Activated CD8-positive, alpha-beta memory T cell treated with anti-CD3 and anti-CD28 coated beads, Interleukin-2, amount 50 U/mL, for 4 hours (primary cell): ENCODE measurements at places on chromosomes 3 and 15.

DNA sequence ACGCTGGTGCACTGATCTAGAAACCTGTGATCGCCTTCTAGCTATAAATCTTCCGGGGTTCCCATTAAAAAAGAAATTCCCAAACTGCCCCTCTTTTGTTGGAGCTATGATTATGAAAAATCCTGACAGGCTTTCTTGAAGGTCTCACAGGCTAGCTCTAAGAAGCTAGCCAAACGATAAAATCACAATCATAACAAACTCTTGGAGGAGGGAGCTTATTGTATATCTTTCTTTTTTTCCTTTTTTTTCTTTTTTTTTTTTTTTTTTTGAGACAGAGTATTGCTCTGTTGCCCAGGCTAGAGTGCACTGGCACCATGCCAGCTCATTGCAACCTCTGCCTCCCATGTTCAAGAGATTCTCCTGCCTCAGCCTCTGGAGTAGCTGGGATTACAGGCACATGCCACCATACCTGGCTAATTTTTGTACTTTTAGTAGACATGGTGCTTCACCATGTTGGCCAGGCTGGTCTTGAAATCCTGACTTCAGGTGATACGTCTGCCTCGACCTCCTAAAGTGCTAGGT is 72.0 kb downstream of the MYO1E start:
- no peak for DNase-seq

GRCh38 chr3:10489746-10490483 is 15.5 kb downstream of the ATP2B2 start:
- no peak for DNase-seq

DNA sequence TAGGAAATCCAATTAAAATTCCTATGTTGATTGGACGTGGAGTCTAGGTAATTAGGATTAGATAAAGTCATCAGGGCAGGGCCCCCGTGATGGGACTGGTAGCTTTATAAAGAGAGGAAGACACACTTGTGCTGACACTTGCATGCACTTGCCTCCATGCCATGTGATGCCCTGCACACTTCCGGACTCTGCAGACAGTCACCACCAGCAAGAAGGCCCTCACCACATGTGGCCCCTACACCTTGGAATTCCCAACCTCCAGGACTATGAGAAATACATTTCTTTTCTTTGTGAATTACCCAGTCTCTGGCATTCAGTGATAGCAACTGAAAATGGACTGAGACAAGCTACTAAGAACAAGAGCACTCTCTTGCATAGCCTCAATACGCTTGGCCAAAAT is 90.6 kb downstream of the CRYGS start:
- DNase-seq = no peak

DNA sequence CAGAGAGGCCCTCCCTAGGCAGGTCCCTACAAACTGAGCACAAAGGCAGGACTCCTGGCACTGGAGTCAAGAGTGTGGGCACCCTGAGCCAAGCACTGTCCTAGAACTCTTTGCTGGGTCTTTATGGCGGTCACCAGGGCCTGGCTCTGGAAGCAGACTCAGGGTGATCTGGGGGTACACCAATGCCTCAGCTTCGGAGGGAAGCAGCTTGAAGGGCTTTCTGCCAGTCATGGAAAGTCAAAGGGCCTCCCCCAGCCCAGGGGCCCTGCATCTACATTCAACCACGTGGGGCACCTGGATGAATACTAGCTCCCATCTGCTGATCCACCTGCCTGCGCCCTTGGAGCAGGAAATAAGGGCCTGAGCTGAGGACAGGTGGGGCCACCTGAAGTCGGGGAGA is 7.4 kb downstream of the EPB42 start:
- no peak for DNase-seq

GRCh38 chr3:132821314-132821713 is 99.1 kb upstream of the NPHP3 start:
- DNase-seq = no peak

- DNase-seq = no peak
Observed at GRCh38 chr15:101135532-101136166, 116.2 kb downstream of the CHSY1 start.

GRCh38 chr3:98325055-98325454 is 28.6 kb upstream of the OR5K4 start:
- no peak for DNase-seq

- DNase-seq = no peak
Observed at GRCh38 chr3:45904931-45905330, 18.6 kb downstream of the CCR9 start.

DNA sequence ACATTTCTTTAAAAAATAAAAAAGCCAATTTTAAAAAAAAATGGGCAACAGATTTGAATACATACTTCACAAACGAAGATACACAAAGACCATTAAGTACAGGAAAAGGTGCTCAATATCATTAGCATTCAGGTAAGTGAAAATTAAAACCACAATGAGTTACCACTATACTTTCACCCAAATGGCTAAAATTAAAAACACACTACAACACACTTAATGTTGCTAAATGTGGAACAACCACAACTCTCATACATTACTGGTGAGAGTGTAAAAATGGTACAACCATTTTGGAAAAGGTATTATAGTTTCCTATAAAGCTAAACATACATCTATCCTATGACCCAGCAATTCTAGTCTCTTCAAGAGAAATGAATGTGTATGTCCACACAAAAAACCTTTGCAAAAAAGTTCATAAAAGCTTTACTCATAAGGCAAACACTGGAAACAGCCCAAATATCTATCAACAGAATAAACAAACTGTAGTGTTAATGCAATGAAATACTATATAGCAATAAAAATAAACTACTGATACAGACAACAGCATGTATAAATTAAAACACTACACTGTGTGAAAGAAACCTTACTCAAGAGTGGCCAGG is 14.9 kb downstream of the IP6K1 start:
- no peak for DNase-seq
